ENCODE measurements at places on chromosomes 7 and 10. TPM values are rescaled to one million over a fixed set of nuclear protein-coding genes. Genes with fewer than 3 reads are reported as not detected.

Gene GCC1
- total RNA-seq = 16.1 TPM

Gene LRIT1
- total RNA-seq = not detected

Gene ARMC3
- not detected for total RNA-seq

Gene UCMA
- total RNA-seq = not detected

Gene GRID2IP
- total RNA-seq = not detected

Gene BAIAP2L1
- 1.8 TPM for total RNA-seq

Gene OPALIN
- total RNA-seq = not detected

Gene CH25H
- total RNA-seq = 1.8 TPM

Gene CDC14C
- not detected for total RNA-seq

Gene HYAL4
- 0.17 TPM for total RNA-seq

Gene TAC1
- 2.6 TPM for total RNA-seq

Gene BCAP29
- 133 TPM for total RNA-seq

Gene GCK
- 8.1 TPM for total RNA-seq

Gene STK31
- 1.6 TPM for total RNA-seq

Gene DOCK1
- total RNA-seq = 53.5 TPM

Gene PTPRN2
- 2.0 TPM for total RNA-seq

Gene DRGX
- total RNA-seq = not detected

Gene ADAM12
- total RNA-seq = 20.4 TPM

Gene OR6B1
- total RNA-seq = not detected

Gene EN2
- total RNA-seq = not detected

Gene EXOC4
- total RNA-seq = 84.3 TPM

Gene RBP4
- 1,190 TPM for total RNA-seq

Gene CTBP2
- 43.4 TPM for total RNA-seq

Gene TBX20
- not detected for total RNA-seq

Gene GPRIN2
- not detected for total RNA-seq

Gene IQUB
- 1.1 TPM for total RNA-seq

Gene CFAP58
- total RNA-seq = 0.66 TPM

Gene HILPDA
- 116 TPM for total RNA-seq

Gene DMBT1
- total RNA-seq = 0.33 TPM

Gene SPDYE2B
- total RNA-seq = not detected

Gene SPAG6
- not detected for total RNA-seq

Gene NPFFR1
- not detected for total RNA-seq

Gene MRPS16
- 34.7 TPM for total RNA-seq

Gene NEURL1
- total RNA-seq = not detected

Gene CRYGN
- total RNA-seq = not detected

All from subcutaneous adipose tissue (tissue), 4 donors.